ENCODE measurements at places on chromosomes 3 and 15.
A peak's percentile ranks its signal among the peaks of the same experiment; 100 is the strongest.

GRCh38 chr15:39574427-39574826, 6.5 kb upstream of the THBS1 start:
- no peak for DNase-seq

DNA sequence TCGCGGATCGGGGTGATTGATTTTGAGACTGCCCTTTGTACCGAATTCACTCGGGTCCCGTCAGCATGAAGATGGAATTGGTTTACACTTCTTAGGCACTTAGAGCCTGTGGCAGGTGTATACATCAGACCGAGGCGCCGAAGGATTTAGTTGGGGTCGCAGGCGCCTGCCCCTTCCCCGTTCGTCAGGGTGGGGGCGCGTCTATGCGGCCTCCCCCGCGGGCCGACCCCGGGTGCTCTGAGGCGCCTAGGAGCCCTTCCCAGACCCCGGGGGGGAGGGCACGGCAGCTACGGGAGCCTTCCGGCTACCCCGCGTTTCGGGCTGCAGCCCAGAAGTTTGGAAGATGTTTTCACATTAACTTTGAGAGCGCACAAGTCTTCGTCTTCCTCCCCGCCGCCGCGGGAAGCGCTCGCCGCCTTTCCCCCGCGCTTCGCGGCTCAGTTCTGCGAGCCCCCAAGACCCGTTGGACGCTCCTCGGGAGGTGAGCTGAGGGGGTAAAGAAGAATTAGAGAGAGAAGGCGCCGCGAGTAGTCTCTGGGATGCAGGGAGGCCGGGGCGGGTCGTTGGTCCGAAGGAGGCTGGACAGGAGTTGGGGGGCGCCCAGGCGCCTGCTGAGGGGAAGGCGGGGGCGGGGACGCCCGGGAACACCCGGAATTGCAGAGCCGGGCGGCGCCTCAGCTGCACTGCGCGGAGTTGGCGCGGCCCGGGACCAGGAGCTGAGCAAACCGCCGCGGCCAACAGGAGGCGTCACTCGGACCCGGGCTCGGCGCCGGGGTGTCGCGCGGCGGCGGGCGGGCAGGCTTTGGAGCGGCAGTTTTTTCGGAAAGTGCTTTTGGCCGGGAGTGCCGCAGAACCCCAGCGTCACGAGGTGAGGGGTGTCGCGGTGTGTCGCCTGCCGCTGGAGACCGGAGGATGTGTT, 780 bp downstream of the TIPARP start:
- DNase-seq, result peak; percentile 10

DNA sequence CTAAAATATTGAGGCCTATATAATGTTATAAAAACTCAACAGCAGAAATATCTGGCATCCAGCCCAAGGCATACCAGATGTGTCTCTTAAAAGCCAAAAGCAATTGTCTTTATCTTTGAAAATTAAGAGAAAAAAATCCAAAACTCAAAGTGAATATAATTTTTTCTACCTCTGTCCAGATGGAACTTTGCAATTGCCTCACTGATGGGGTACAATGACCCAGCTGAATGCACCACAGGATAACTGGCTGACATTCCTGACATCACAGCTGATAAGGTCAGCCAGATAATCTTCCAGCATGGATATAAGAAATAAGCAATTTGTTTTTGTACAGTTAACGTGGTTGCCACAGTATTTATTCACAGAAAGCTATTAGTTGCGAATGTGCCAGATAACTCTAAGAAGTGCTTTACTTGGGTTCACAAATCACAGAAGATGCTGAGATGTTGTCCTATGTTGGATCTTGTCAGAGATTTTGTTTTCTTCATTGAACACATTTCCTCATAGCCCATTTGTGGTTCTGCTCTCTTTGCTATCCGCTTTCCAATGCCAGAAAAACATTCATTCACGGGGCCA, 566.9 kb upstream of the CCDC54 start:
- no peak for DNase-seq

DNA sequence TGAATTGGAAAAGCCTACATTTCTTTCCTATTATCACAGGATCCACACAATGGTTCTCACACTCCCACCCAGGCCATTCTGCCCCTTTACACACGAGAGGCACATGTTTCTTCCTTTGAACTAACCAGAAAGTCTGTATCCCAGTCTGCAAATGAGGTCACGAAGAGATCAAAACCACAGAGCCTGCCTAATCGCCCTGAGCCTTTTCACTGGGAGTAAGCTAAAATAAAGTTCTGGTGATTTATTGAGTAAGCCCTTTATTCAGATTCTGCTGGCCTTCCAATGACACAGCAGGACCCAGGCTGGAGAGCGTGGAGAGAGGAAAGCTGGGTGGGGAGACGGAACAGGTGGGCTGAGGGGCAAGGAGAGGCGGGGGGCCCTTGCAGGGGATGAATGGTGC, 78.7 kb downstream of the ATP1B3 start:
- no peak for DNase-seq

GRCh38 chr15:63186065-63186464, 3.3 kb upstream of the RAB8B start:
- DNase-seq, result no peak

- DNase-seq, result no peak
Measured at GRCh38 chr3:185943760-185944106, 5.9 kb upstream of the TRA2B start.

DNA sequence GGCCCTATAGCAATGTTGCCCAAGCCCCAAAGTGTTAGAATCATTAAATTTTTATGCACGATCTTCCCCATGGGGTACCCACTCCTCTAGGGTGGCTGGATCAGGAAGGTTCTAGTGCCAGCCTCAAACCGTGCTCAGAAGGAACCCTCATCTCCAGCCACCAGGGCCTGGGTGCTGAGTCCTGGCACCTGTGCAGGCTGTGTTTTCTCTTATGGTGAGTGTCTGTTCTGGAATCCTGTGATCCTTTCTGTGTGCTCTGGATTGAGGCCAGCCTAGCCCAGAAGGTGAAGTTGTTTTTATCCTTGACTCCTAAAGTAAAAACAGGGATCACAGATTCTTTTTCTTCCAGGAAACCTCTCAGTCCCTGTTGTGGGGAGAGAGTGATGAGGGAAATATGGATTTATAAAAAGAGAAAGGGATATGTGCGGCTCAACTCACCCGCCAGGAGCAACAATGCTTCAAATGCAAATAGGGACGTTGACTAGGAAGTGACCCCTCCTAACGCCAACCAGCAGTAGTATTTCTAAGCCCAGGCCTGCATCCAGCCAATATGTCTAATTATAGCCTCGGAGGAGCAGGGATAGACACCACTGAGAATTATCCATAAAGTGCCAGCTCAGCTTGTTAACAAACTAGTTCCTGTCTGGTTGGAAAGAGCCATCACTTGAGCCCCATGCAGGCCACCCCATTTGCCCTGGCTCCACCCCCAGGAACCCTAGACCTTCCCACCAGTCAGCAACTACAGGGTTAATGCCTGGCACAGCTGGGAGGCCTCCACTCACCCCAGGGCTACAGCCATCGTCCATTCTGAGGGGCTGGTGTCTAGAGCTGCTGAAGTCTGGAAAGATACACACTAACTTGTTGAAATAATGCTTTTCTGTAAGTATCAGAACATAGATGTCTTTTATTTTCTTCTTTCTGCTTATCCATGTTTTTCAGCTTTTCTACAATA, 513.5 kb upstream of the PROK2 start:
- DNase-seq, result no peak

DNA sequence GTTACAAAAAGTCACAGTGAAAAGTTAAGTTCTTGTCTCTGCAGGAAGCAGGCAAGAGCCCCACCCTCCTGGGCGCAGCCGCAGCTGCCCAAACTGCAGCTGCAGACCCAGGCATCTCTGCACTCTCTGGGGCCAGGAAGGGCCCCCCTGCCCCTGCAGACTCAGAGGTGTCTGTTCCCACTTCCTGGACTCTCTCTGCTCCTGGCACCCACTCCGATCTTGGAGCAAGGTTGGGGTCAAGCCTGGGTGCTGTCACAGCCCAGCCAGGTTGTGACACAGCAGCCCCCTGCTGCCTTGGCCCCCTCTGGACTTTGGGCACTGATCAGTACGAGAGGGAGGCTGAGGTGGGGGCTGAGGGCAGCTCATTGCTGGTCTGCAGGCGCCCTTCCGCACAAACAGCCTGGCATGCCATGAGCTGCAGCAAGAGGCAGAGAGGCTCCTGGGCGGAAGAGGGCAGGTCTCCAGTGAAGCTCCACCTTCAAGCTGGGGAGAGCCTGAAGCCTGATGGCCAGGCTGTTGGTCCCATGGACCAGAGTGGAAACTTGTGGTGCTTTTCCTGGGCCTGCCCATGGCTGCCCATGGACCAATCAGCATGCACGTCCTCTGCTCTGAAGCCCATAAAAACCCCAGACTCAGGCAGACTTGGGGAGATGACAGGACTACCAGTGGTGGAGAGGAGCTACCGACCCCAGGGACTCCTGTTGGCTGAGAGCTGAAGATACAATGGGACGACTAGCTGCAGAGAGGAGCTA, 42.9 kb upstream of the LRRFIP2 start:
- no peak for DNase-seq

DNA sequence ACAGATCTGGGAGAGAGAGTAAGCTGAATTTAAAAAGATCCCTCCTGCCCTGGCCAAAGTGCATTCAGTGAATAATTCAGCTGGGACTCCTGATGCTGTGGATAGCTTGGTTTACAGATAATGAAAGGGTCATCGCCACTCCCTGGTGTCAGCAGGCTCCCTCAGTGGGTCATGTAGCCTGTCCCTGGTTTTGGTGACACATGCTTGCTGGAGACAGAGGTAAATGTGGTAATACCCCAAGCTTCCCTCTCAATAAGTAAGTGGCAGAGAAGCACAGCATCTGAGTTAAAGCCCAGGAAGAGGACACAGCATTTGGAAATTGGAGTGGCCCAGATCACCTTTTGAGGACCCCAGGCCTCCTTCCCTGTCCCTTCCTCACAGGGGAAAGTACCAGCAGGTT, 1.8 kb downstream of the TMEM115 start:
- DNase-seq, result no peak

DNA sequence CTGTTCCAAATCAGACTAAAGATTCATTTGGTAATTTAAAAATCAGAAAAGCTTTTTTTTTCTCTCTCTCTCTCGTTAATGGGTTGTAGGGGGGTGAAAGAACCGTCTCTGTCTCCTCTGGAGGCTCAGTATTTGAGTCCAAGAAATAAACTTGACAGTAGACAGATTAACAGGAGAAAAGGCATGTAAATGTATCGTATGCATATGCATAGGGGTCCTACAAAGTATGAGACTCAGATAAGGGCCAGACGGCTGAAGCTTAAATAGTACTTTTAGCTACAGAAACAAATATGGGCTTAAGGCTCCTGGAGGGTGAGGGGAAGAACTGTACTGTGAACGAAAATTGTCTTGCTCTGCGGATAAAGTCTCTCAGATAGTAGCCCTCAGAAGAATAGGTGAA, 42.4 kb downstream of the PIK3CA start:
- DNase-seq, result no peak

DNA sequence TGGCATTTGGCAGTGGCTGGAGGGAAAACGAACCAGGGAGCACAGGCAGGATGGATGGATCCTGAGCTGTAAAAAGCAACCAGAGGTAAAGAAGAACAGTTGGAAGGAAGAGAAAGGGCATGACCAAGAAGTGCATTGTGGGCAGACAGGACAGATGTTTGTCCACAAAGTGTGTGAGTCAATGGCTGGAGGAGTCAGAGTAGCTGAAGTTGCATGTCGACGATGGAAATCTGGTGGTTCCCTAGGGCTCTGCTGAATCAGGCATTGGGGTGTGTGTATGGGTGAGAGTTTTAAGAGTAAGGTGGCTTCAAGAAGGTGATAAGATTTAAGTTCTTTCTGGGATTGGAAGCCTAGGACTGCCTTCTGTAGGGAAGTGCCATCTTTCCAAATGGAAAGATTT, 214.0 kb upstream of the BHLHE40 start:
- no peak for DNase-seq

GRCh38 chr3:108589998-108590323, 439 bp downstream of the DZIP3 start:
- DNase-seq, result no peak

GRCh38 chr15:31128919-31129768, 27.6 kb upstream of the TRPM1 start:
- DNase-seq, result peak; percentile 69

DNA sequence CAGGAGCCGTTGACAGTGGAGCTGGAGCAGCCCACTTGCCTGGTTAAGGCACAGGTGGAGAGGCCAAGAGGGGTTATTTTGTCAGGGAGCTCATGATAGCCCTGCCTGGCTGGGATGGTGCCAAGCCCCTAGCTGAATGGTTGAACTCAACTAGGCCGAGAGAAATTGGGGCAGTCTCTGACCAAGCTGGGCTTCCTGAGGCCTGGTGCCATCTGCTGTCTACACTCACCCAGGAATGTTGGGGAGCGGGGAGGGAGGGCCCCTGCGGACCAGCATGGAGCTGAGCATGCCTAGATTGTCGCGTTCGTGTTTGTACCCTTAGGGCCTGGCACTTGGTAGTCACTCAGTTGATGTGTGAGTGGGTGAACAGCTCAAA, 1.2 kb downstream of the BRPF1 start:
- no peak for DNase-seq

- no peak for DNase-seq
Measured at GRCh38 chr15:82571722-82572222, 31.5 kb upstream of the RPS17 start.

DNA sequence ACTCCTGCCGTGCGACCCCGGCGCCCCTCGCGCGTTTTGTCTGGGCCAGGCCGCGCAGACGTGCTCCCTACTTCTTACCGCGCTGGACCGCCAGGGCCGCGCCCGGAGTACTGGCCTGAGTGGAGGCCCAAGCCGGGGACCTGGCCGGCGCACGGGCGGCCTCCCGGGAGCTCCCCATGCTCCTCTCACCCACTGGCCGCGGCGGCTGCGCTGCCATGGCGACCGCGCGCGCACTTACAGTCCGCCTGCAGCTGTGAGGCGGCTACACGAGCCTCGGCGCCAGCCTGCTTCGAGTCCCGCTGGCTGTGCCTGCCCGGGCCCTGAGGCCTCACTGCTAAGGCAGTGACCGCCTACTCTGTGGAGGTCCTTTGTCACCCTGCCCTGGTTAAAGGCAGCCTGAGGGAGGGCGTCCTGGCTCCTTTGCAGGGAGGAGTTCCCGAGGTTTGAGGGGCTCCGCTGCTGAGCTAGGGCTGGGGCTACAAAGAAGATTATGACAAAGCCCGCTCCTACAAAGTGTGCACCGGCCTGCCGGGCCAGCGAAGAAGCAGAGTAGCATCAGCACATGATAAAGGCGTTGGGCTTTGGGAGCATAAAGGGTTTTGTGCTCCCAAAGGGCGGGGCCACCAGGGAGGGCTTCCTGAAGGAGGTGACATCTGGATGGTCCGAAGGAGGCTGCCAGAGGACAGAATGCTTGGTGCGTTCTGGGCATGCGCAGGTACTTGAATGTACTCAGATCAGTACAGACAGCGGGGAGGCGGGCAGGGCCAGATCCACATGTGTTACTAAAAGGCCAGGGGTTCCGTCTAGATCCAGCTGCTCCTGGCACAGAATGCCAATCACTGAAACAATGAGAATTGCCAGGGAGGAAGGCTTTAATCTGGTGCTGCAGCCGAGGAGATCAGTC, at the start of the genes LRRC34 and LRRIQ4:
Gene LRRC34, minus strand, starts transcription at position 573 of the 904 bp plus-strand sequence. Its CDS starts 356 bp downstream, at position 217.
Gene LRRIQ4, plus strand, starts transcription at position 539 of the 904 bp plus-strand sequence. CDS start 9,052 bp downstream, outside the sequence.
- no peak for DNase-seq

DNA sequence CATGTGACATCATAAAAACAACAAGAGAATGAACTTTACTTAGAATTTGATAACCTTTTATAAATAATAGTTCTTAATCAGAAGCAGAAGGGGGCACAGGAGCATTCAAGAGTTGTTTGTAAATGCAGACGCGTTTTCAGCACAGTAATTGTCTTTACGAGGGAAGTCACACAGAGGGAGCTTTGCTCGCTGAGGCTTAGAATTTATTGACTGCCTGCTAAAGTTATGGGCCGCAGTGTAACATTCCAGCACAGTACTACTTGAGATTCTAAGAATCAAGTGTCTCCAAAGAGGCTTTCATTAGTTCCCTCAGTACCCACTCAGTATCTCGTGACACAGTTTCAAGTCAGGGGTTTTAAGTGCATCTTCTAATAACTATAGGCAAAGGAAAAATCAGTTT, 288.7 kb downstream of the NR2F2 start:
- no peak for DNase-seq

GRCh38 chr3:57094575-57094974, 34.1 kb downstream of the SPATA12 start:
- no peak for DNase-seq
